Caudate nucleus (tissue), 63 donors: ENCODE measurements at places on chromosomes 4 and X.

GRCh38 chr4:161197474-161197873, 966.3 kb downstream of the FSTL5 start:
- no peak for DNase-seq

DNA sequence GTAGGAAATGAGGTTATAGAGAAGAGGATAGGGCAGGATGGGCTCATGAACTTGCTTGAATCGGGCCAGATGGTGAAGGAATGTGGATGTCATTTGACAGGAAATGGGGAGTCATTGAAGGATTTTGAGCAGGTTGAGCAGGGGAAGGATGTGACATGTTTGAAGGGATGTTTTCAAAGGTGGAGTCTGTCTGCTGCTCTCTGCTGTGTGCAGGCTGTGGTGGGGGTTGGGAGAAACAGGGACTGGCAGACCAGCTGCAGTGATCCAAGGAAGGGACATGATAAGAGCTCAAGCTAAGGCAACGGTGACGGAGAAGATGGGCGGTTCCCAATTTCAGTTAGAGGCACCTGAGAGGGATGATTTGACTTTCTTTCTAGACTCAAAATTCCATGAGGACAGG, 14.0 kb upstream of the XPNPEP2 start:
- no peak for DNase-seq

DNA sequence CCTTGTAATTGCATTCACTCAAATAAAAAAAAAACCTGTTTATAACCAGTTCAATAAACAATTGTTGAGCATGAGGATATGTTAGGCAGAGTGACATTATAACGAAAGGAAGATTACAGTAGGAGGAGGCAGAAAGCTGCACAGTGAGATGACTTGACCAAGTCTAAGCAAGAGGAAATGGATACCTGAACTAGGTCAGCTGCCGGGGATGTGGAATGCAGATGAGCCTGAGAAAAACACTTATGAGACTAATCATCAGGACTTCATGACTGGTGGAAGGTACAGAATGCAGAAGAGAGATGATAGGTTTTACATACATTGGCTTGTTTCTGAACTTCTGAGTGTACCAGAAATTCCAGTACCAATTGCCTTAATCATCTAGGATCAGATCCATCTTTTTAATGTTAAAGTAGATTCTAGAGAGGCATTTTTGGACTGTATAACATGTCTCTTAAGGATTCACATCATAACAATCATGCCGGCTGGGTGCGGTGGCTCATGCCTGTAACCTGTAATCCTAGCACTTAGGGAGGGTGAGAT, 208.1 kb upstream of the PPP3CA start:
- no peak for DNase-seq

DNA sequence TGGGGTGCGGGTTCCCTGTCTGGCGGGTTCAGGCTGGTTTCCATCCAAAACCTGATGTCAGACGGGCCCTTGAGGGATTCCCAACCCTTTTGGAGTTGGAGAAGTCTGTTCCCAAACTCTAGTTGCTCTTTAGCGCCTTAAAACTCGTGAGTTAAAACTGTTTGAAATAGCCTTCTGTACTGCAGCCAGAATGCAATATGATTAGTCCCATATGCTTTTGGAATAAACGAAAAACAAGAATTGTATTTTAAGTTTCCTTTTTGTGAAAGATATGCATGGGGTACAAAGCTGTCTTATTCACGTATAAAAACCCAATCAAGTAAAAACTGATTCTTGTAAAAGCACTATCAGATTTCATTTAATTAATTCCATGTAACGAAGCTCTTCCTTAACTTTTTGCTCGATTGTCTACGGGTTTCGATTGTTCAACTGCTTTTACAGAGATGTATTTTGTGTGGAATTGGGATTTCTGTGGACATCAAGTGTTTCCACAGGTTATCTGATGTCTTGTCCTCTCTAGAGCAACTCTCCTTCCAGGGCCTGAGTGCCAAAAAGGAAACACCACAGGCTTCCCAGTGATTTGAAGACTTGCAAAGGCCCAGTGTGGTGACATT, 49.5 kb downstream of the CLDN34 start:
- DNase-seq, result no peak

GRCh38 chr4:41217374-41217773, 3.0 kb upstream of the APBB2 start:
- DNase-seq, result no peak

- no peak for DNase-seq
These were observed 48.6 kb upstream of the DCX start for GRCh38 chrX:111460607-111461006.

DNA sequence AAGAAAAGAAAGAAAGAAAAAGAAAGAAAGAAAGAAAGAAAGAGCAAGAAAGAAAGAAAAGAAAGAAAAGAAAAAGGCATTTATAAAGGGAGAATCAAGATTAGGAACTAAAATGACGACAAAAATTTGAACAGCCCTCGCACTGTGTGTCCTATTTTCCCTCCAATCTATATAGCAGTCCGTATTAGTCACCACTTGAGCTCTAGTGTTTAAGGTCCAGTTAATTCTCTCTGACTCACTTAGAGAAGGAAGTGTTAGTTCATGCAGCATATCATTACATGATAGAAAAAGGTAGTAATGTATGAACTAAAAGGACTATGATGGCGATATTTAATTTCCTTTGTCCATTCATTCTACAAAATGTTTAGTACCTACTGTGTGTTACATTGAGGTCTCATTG, 122.7 kb downstream of the CBLL2 start:
- DNase-seq, result no peak

- DNase-seq, result no peak
These were observed 8.0 kb downstream of the MAN2B2 start for GRCh38 chr4:6582889-6583490.
